ENCODE measurements at places on chromosomes 7 and 10.

DNA sequence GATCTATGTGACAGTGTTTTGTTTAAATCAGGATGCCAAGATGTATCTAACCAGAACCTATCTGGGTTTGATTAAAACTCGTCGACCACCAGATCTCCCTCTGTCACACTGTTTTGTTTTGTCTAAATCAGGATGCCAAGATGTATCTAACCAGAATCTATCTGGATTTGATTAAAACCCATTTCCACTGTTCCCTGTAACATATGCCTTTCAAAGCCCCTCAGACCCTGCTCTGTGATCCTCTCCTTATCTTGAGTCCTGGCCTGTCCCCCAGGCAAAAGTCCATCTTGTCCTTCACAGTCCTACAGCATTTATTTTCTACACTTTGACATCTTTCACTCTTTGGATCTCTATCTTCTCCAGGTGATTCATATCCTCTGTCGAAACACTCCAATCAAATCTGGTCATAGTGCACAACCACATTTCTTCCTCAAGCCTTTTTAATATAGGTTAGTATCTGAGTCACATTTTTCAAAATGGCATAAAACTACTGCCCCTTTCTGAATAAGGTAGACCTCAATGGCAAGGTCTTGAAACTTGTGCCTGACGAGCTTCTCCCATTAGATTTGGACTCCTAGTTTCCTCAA, 32.5 kb downstream of the ERLIN1 start:
- DNase-seq = no peak

GRCh38 chr7:76358011-76358480, 745 bp downstream of the YWHAG start:
- DNase-seq = peak; percentile 63

DNA sequence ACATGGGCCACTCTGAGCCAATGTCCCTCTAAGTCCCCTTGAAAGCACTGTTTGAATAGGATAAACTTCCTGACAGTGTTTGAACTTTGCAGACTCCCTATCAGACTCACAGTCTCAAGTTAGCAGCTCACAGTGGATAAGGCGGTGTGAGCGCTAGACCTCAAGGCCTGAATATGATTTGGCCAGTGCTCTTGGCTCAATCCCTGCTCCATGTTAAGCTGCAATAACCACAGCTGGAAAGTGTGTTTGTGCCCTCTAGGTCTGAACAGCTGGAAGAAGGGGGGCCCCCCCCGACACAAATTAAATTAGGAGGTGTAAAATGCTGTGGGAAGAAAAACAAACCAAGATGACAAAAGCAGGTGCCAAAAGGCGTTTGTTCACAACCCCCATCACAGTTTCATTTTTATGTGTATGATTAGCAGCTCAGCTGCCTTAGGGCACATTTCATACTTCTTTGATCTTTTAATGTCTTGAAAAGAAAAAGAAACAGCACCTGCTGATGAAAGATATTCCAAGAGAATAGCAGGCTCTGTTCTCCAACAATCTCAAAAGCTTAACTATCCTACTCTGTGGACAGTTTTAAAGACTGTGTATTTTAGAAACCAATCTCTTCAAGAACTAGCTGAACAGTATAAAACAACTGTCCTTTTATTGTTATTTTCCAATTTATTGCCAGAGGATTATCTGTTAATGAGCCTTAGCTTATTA, 167.6 kb downstream of the SNX13 start:
- DNase-seq = peak; percentile 14

DNA sequence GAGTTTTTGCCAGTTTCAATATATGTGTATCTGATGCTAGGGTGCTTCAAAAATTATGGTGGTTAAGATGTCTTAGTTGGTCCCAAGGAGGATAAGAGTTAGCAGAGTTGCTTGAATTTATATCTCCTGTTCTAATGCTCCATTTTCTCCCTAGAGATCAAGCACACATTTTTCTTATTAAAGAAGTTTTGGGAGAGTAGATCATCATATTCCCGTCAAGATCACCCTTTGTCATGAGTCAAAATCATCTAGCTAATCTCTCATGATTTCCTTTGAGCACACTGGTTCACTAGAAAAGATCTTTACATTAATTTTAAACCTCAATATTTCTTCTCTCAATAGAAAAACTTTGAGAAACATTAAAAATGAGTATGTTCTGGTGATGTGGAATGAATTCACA, 429.9 kb upstream of the SEMA3A start:
- DNase-seq = no peak

GRCh38 chr10:34666008-34666704, 148.9 kb downstream of the PARD3 start:
- DNase-seq = no peak

DNA sequence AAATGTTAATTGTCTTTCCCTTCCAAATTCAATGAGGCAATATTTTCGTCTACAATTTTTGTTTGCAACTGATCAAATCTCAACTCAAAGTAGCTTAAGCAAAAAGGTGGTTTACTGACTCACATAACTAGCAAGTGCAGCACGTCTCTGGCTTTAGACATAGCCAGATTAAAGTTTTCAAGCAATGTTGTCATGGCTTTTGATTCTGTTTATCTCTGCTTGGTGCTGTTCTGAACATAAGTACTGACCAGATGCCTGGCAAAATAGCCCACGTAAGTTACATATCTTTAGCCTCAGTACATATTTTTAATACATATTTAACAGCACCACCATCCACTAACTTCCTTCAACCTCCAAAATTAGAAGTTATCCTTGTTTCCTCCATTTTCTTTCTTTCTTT, 877.9 kb downstream of the KCNMA1 start:
- no peak for DNase-seq

DNA sequence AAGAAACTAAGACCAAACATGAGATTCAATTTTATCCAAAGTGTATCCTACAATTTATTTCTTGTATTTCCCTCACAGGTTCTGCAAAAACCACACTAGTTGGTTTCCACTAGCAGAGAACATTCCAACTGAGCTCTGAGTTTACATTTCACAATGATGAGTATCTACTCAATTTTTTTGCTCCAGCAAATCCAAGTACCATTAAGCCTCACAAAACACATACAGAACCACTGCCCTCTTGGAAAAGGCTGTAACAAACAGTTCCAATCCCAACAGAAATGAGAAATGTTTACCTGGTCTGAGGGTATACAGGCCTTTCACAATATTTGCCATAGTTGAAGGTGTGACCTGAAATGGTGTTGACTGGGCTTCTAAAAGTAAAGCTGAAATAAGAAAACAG, 59.9 kb downstream of the CACUL1 start:
- no peak for DNase-seq

DNA sequence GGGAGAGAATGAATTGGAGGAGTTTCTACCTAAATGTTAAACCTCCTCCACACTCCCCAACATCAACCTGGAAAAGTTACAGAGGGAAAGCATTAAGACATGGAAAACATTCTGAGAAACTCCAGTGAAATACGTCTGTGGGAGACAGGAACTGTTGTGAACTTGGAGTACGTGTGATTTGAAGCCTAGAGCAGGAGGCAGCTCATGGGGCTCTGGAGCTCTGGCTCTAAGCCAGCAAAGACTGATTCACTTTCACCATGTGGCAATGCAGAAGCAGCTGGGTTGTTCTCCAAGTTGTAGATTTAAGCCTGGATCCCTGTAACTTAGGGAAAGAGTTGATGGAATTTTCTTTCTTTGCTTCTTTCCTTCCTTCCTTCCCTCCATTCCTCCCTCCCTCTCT, 503.2 kb downstream of the NRG3 start:
- no peak for DNase-seq

DNA sequence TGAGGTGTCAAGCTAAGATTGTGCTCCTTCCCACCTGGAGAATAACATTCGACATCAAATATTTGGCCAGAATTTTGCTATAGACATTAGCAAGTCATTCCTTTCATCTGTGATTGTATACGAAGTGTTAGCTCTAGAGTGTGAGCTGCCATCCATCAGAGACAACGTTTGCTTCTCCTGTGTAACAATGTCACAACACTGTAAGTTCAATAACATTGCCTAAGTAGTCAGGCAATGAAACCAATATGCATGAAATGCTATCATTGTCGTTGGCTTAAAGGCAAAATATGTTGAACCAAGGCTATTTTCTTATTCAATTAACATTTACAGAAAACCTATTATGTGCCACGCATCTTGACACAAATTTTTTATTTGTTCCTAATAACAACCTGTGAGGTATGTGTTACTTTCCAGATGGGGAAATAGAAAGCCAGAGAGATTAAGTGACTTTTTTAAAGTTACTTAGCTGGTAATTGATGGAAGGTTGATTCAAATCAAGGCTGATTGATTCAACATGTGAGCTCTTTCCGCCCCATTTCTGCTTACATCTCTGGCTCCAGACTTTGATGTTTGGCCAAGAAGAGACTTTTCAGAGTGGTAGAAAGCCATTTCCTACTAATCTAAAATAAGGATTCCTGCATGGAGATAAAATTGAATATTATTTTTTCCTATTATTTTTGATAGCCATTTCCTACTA, 32.0 kb downstream of the BET1 start:
- no peak for DNase-seq

- DNase-seq = no peak
Measured at GRCh38 chr7:41689815-41690214, 13.1 kb downstream of the INHBA start.

DNA sequence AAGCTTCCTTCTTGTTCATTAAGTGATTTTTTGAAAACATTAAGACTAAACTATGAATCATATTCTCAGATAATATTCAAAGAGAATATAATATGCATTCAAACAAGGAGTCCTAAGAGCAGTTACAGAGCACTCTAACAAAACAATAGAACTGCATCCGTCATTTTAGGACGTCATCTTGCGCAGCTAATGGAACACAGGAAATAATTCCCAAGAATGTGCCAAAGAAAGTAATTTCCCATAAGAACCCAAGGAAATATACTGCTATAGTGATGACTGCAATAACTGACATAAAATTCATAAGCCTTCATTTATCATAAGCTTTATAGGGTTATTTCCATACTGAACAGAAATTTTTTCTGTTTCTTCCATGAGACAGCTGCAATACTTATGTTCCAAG, 28.3 kb upstream of the CASD1 start:
- no peak for DNase-seq

DNA sequence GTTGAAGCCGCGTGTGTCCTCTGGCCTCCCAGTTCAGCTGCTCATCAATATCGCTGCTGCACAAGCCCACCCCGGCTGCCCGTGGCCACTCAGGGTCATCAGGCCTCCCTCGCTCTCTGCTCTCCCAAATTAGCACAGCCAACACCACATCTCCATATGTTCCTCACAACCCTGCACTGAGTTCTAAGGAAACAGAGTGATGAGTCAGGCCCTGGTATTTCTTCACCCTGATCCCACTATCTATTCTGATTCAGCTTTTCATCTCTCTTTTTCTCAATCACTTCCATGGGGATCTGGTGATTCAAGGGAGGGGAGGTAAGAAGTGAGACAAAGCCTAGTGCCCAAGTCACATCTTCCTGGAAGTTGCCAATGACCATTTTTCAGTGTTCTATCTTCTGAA, 23.8 kb downstream of the CYTH3 start:
- DNase-seq = no peak

- no peak for DNase-seq
Measured at GRCh38 chr7:70574314-70574834, 557.6 kb upstream of the GALNT17 start.

DNA sequence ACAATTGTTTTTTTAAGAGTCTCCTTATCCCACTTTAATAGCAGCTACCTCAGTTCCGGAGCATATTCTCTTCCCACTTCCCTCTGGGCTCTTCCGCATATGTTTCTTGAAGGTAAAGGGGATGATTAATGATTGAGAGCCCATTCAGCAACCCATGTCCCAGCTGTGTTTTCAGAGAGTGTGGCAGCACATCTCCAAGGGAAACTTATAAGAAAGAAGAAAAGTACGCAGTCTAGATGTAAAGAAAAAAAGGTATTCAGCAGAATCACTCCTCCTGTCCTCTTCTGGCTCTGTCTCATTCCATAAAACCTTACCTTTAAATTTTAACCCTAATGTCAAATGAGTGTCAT, 9.7 kb upstream of the ANKRD7 start:
- DNase-seq = no peak

GRCh38 chr10:3769556-3769955, 15.5 kb downstream of the KLF6 start:
- DNase-seq = no peak

- DNase-seq = no peak
Measured at GRCh38 chr7:100190048-100190711, 12.5 kb downstream of the STAG3 start.

- DNase-seq = peak; percentile 40
Measured at GRCh38 chr10:50739618-50740292, at the start of gene ASAH2B. ASAH2B (plus strand) TSS chr10:50739936; CDS start chr10:50745131, 5,195 bp downstream.

GRCh38 chr10:11227103-11227502, 209.4 kb downstream of the CELF2 start:
- DNase-seq = no peak

DNA sequence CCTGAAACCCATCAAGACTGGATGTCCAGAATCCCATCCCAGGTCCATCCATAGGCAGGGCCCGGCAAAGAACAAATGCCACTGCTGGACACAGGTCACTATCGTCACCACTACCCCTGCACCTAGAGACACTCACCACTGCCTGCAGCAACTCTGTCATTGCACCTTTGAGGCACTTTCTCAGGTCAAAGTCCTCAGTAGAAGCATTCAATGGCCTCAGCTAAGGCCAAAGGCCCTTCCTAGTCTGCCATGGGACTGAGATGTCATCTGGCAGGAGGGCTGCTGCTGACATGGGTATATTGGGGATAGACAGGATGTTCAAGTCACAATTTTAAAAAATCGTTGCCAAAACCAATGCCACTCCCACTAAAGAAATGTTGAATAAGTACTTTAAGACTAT, 58.7 kb downstream of the GPAM start:
- DNase-seq = no peak

- DNase-seq = no peak
Measured at GRCh38 chr7:85719981-85720953, 533.4 kb upstream of the SEMA3D start.

DNA sequence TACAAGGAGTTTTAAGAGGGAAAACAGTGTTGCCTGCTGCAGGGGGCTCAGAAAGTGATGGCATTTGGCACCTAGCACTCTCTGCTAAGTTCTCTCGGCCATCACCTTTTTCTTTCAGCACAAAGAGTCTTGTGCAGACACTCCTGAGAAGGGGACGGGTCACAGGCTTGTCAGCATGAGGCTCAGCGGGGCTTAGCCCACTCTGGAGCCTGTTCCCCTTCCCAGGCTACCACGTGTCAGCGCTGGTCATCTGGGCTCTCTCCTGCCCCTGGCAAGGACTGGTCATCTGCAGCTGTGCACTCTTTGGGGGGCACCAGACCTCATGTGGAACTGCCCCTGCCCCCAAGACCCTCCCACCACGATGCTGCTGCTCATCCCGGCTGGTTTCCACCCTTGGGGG, 152.1 kb upstream of the MKI67 start:
- DNase-seq = no peak

GRCh38 chr7:134333943-134334342, 17.2 kb upstream of the SLC35B4 start:
- DNase-seq = no peak

GRCh38 chr10:72066318-72067284, 21.8 kb downstream of the SPOCK2 start:
- DNase-seq = no peak

DNA sequence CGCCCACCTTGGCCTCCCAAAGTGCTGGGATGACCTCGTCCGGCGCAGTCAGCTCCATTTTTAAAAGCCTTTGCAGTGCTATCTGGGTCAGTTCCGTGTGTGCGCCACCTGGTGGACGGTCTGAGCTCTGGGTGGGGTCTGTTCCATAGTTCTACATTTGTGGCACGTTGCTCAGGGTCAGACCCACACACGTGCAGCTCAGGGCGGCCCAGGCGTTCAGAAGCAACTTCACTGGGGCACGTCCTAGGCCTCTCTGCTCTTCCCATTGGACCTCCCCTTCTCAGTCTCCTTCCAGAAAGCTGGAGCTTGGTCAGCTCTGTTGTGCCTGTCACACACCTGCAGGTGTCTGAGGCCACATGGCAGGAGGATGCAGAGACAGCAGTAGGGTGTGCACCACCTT, 137.9 kb downstream of the DNAJB6 start:
- no peak for DNase-seq

- no peak for DNase-seq
Measured at GRCh38 chr7:135728136-135728669, at the start of gene SLC13A4. SLC13A4 (minus strand) TSS chr7:135728186; CDS start chr7:135727496, 690 bp downstream.

Measured in thymus (tissue), 14 donors.